Stimulated activated CD8-positive, alpha-beta memory T cell treated with anti-CD3 and anti-CD28 coated beads, Interleukin-4, amount 100 ng/mL, for 1 hour (primary cell): ENCODE measurements at places on chromosomes 4 and X.

DNA sequence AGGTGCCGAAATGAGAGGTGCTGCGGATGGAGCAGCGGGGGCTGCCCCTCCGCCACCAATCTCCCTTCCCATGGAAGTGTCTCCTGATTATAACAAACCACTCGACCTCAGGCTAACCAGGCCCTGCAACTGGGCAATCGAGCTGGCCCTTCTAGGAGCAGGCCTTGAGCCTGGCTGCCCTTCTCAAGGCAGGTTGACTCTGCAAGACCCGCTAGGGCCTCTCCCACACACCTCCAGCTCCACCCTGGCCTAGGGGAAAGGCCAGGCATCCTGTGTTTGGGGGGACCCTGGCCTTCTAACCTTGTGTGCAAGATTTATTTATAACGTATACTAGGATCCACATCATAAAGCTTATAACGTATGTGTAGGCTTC is 3.7 kb upstream of the BCOR start:
- DNase-seq: no peak

GRCh38 chrX:129577473-129577872 is 37.4 kb downstream of the OCRL start:
- no peak for DNase-seq

DNA sequence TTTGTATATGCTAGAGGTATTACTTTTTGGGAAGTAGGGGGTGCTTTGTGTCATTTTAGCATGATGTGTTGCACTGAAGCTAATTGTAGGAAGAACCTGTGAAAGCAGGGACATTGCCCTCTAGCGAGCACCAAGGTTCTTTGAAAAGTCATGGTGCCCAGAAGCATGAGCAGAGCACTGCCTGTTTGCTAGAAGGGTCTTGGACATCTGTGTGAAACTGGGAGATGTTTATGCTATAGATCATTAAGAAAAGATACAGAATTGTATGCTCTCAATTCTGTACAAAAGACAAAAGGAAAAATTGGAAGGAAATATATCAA is 14.7 kb downstream of the GRPR start:
- no peak for DNase-seq

- no peak for DNase-seq
Measured at GRCh38 chr4:20248155-20248558, 3.5 kb upstream of the SLIT2 start.

GRCh38 chr4:142331132-142331531 is 515.0 kb downstream of the INPP4B start:
- DNase-seq: no peak

DNA sequence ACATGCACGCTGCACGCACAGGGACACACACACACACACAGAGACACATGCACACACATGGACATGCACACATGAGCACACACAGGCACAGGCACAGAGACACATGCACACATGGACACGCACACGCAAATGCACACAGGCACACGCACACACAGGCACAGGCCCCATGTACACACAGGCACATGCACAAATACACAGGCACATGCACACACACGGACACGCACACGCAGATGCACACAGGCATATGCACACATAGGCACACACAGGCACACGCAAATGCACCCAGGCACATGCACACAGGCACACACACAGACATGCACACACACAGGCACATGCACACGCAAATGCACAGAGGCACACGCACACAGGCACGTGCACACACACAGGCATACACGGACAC is 30.3 kb upstream of the HTRA3 start:
- no peak for DNase-seq

- DNase-seq: no peak
Measured at GRCh38 chrX:28581522-28581921, 5.7 kb upstream of the IL1RAPL1 start.

- no peak for DNase-seq
Measured at GRCh38 chrX:47047989-47048388, 30.3 kb upstream of the RGN start.

- DNase-seq: no peak
Measured at GRCh38 chr4:146346276-146346675, 131.9 kb downstream of the REELD1 start.

DNA sequence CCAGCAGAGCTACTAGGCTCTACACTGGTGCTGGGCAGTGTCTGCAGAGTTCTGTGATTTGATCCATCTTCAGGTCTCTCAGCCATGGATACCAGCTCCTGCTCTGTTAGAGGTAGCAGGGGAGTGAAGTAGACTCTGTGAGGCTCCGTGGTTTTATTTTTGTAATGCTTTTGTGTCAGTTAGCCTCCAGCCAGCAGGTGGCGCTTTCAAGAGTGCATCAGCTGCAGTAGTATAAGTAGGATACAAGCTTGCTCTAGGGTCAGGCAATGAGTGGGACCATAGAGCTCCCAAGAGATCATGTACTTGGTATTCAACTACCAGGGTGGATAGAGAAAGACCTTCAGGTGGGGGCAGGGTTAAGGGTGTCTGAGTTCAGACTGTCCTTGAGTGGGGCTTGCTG is 362.5 kb upstream of the TRAM1L1 start:
- no peak for DNase-seq

GRCh38 chrX:65697915-65698796 is 30.7 kb downstream of the MSN start:
- peak; percentile 45 for DNase-seq

DNA sequence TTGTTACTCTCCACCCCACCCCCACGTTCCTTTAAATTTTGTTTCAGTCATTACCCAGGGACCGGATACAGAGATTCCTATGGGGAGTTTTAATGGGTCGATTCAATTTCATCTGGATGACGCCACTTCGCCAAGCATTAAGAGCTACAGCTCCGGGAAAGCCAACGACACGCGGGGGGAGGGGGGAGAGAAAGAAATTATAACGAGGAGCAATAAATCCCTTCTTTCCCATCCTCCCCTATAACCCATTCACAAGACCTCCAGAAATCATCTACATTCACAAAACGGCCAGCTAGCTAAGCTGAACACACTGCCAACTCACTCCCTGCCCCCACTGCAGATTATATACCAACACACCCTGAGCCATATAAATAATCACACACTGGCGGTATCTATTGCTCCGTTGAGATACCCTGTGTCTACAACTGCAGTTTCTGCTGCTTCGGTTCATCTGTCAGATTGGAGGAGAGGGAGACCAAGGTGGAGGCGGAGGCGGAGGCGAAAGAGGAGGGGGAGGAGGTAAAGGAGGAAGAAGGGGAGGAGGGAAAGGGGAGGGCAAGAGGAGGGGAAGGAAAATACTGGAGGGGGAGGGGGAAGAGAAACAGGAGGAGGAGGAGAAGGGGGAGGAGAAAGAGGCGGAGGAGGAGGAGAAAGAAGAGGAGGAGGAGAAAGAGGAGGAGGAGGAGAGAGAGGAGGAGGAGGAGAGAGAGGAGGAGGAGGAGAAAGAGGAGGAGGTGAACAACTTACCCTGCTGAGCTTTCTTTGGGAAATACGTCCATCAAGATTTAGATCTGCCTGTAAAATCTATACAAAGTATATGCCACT is 113.9 kb upstream of the VAMP7 start:
- no peak for DNase-seq

- DNase-seq: no peak
Measured at GRCh38 chr4:142631836-142632235, 214.3 kb downstream of the INPP4B start.

DNA sequence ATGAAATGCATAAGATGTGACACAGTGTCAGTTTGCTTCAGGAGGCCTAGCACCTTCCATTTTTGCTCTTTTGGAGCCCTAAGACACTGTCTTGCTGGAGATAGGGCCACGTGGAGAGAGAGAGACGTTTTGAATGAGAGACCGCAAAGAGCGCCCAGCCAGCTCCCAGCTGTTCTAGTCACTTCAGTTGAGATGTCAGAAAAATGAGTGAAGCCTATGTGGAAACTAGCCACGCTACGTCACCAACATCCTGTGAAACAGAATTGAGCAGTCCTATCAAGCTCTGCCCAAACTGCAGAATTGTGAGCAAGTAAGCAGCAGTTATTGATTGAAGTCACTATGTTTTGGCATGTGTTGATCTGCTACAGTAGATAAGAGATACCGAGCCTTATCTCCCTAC is 13.1 kb downstream of the GPR82 start:
- DNase-seq: no peak

DNA sequence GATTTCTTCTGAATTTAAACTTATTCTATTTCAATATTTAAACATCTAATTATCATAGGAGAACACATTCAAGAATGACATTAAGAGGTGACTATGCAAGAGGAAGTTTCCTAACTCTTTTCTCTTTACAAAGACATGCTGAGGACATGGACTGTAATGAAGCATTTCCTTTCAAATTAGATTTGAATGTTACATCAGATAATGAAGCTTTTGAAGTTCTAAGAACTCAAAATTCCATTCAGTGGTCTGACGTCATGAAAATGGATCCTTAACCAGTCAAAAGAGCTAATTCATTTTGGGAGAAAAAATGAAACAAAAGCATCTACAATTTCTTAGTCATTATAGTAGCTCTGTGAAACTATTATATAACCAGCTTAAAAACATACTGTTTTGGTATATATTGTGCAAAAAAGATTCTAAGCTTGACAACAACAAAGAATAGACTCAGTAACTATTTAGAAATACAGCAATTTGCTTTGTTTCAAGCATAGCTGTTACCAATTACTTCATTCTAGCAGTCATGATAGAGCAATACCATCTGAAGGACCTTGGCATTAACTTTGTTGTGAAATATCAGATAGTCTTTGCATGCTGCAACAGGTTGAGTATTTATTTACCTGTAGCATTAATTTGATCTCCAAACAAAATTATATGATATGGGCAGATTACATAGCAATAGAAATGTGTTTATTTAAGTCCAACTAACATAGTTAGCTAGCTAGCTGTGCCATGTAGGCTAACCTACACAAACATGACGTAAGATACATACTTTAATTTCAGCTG is 13.7 kb upstream of the DTHD1 start:
- no peak for DNase-seq

- DNase-seq: no peak
Measured at GRCh38 chr4:121686255-121686654, 10.5 kb downstream of the ANXA5 start.

GRCh38 chrX:20355187-20355586 is 88.5 kb upstream of the RPS6KA3 start:
- DNase-seq: no peak

- no peak for DNase-seq
Measured at GRCh38 chr4:152374153-152374552, 161.7 kb downstream of the FBXW7 start.
